ENCODE measurements at places on chromosomes 2 and 18. TPM values are rescaled to one million over a fixed set of nuclear protein-coding genes. Genes with fewer than 3 reads are reported as not detected.
A peak's percentile ranks its signal among the peaks of the same experiment; 100 is the strongest.

DNA sequence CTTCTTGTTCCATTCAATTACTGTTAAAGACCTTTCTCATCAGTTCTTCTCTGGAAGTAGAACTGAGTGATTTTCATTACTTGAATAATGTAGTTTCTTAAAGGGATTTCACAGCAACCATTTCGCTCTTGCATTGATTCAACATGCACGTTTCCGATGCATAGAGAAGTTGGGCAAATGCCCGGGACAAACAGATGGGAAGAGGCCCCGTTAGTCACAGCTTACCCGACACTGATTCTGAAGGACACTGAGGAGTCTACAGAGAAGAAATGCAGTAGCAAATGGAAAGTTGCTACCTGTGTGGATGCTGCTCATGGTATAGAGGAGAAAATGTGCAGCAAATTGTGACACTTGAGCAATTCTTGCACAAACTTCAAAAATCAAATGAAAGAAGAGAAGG, 32.3 kb upstream of the GCG start:
- H3K4me3 ChIP-seq = no peak overlapping the region
- no peaks in the 10 kb centered on the region for H3K4me1 ChIP-seq
- H3K27ac ChIP-seq = no peak overlapping the region
- no peaks in the 10 kb centered on the region for H3K36me3 ChIP-seq
- peaks cover 6% of the 10 kb centered on the region for H3K27me3 ChIP-seq

GRCh38 chr2:128282976-128283810, 35.5 kb downstream of the HS6ST1 start:
- H3K27ac ChIP-seq = peak overlapping the region; percentile 54
- no peaks in the 10 kb centered on the region for H3K27me3 ChIP-seq
- no peaks in the 10 kb centered on the region for H3K36me3 ChIP-seq
- H3K4me3 ChIP-seq = no peak overlapping the region

GRCh38 chr2:106704798-106705197, 181.2 kb downstream of the ST6GAL2 start:
- no peak overlapping the region for H3K4me3 ChIP-seq
- no peaks in the 10 kb centered on the region for H3K36me3 ChIP-seq

GRCh38 chr2:21646345-21646744, 522.6 kb downstream of the TDRD15 start:
- no peak for ATAC-seq
- H3K4me3 ChIP-seq = no peak overlapping the region
- H3K36me3 ChIP-seq = no peaks in the 10 kb centered on the region
- no peak overlapping the region for H3K27ac ChIP-seq
- H3K27me3 ChIP-seq = no peaks in the 10 kb centered on the region

GRCh38 chr18:79485788-79486355, 90.1 kb downstream of the NFATC1 start:
- no peaks in the 10 kb centered on the region for H3K27me3 ChIP-seq
- H3K4me1 ChIP-seq = no peaks in the 10 kb centered on the region
- no peak overlapping the region for H3K4me3 ChIP-seq
- no peak for ATAC-seq
- no peak overlapping the region for H3K27ac ChIP-seq

- H3K4me3 ChIP-seq = no peak overlapping the region
- H3K4me1 ChIP-seq = no peaks in the 10 kb centered on the region
- no peaks in the 10 kb centered on the region for H3K36me3 ChIP-seq
- H3K27me3 ChIP-seq = peaks cover 25% of the 10 kb centered on the region
Measured at GRCh38 chr2:109177635-109178034, 48.6 kb downstream of the SH3RF3 start.

DNA sequence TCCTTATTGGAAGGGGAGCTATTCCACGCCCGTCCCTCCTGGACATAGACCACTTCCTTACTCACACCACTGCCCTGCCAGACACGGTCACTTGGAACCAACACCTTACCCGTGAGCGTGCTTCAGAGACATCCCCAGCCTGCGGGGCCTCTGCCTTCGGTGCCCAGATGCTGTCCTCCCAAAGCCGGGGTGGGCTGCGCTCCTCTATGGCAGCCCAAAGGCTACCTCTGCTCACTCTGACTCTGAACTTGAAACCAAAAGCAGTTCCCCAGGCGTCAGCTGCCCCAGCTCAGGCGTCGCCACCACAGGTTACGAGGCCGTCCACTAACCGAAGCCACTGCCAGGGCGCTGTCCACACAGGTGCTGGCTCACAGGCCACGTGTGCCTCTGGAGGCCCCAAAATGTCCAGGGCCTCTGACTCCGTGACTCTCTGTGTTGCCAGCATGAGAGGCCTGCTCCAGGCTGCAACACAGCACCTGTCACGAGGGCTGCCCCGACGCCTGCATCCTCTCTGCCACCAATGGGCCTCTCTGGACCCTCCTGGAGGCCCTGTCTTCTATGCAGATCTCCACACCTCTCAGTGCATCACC, 23.8 kb downstream of the HDAC4 start:
- no peaks in the 10 kb centered on the region for H3K27me3 ChIP-seq
- H3K36me3 ChIP-seq = peaks cover 6% of the 10 kb centered on the region
- no peak for ATAC-seq
- peaks cover 23% of the 10 kb centered on the region for H3K4me1 ChIP-seq
- no peak overlapping the region for H3K4me3 ChIP-seq

GRCh38 chr2:145423809-145424208, 903.9 kb upstream of the ZEB2 start:
- H3K27me3 ChIP-seq = no peaks in the 10 kb centered on the region
- no peak for ATAC-seq
- H3K4me1 ChIP-seq = no peaks in the 10 kb centered on the region
- no peak overlapping the region for H3K27ac ChIP-seq
- no peaks in the 10 kb centered on the region for H3K36me3 ChIP-seq

- H3K4me1 ChIP-seq = peaks cover 21% of the 10 kb centered on the region
- H3K36me3 ChIP-seq = no peaks in the 10 kb centered on the region
- H3K4me3 ChIP-seq = peak overlapping the region; percentile 49
- ATAC-seq = peak; percentile 89
Measured at GRCh38 chr2:147182260-147182659, 662.6 kb upstream of the ACVR2A start.

DNA sequence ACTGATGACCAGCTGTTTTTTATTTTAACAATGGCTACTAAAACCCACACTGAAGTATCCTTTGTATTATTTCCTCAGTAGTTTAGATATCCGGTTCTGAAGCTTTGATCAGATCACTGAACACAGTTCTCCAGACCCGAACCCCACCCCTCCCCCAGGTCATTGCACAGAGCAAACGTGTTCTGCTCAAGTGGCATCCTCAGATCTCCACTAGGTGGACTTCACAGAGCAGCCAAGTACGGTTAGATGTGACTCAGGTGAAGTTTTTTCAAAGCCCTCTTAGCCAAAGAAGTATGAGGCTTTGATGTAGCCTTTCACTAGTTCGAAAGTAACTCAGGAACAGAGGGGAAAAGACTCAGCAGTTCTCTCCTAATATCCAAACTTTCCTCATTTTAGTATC, 142.7 kb upstream of the NRP2 start:
- no peak overlapping the region for H3K4me3 ChIP-seq
- H3K27ac ChIP-seq = no peak overlapping the region
- no peak for ATAC-seq
- H3K27me3 ChIP-seq = no peaks in the 10 kb centered on the region
- H3K4me1 ChIP-seq = no peaks in the 10 kb centered on the region
- H3K36me3 ChIP-seq = no peaks in the 10 kb centered on the region

GRCh38 chr2:25700221-25700660, 26.9 kb upstream of the DTNB start:
- peak; percentile 52 for ATAC-seq
- no peak overlapping the region for H3K4me3 ChIP-seq
- no peaks in the 10 kb centered on the region for H3K36me3 ChIP-seq
- no peaks in the 10 kb centered on the region for H3K27me3 ChIP-seq

GRCh38 chr2:233124421-233125080, 64.4 kb downstream of the INPP5D start:
- no peak overlapping the region for H3K27ac ChIP-seq
- no peaks in the 10 kb centered on the region for H3K27me3 ChIP-seq
- H3K4me3 ChIP-seq = no peak overlapping the region

DNA sequence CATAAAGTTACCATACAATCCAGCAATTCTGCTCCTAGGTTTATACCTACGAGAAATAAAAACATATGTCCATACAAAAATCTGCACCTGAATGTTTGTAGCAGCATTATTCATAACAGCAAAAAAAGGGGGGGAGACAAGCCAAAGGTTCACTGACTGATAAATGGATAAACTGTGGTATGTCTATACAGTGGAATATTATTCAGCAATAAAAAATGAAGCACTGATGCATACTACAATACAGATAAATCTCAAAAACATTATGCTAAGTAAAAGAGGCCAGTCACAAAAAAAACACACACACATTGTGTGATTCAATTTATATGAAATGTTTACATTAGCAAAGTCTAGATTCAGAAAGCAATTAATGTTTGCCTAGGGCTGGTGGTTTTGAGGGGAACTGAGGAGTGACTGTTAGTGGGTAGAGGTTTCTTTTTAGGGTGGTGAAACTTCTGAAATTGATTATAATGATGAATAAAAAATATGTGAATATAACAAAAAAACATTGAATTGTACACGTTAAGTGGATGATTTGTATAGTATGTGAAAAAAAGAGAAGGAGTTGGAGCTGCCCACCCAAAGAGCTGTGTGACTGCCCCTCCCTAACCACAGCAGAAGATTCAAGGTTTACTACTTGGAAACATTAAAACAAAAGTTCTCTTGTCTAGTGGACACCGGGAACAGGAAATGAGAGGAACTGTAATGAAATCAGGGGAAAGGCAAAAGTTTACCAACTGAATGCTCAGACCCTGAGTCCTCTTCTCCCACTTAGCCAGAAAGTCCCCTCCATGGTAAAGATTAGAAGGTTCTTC, 13.4 kb downstream of the COLEC12 start:
- no peaks in the 10 kb centered on the region for H3K36me3 ChIP-seq
- H3K27ac ChIP-seq = no peak overlapping the region
- no peak for ATAC-seq
- H3K4me3 ChIP-seq = no peak overlapping the region

DNA sequence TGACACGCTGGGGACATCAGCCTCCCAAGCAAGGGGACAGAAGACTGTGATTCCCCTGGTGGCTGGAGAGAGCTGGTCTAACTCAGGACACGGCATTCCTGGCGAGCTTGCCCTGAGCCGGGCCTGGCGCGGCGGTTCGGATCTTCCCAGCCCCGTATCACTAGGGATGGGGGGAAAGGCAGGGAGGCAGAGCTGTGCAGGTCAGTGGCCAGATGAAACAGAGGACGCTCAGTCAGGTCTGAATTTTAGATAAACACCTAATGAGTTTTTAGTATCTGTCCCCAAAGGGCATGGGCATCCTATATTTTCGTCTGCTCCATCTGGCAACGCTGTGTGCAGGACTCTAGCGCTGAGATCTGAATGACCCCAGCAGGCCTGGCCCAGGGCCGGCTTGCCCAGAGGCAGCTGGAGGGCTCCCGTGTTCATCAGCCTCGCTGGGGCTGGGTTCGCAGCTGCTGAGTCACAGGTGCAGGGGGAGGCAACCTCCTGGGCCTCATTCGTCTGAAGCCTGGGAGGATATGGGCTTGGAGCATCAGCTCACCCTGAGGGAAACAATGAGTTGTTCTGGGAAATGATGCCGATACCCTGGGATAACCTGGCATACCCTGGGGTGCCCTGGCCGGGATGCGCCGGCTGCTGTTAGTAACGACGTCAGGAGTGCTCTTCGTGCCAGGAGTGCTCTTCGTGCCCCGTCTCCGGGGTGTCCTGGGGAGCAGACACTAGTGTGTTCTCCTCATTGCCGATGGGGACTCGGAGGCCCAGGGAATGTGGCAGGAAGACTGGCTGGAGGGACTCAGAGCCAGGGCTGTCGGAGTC, 48.1 kb upstream of the HPCAL1 start:
- no peaks in the 10 kb centered on the region for H3K4me1 ChIP-seq
- no peak overlapping the region for H3K27ac ChIP-seq
- no peak for ATAC-seq
- H3K36me3 ChIP-seq = no peaks in the 10 kb centered on the region
- H3K4me3 ChIP-seq = no peak overlapping the region

DNA sequence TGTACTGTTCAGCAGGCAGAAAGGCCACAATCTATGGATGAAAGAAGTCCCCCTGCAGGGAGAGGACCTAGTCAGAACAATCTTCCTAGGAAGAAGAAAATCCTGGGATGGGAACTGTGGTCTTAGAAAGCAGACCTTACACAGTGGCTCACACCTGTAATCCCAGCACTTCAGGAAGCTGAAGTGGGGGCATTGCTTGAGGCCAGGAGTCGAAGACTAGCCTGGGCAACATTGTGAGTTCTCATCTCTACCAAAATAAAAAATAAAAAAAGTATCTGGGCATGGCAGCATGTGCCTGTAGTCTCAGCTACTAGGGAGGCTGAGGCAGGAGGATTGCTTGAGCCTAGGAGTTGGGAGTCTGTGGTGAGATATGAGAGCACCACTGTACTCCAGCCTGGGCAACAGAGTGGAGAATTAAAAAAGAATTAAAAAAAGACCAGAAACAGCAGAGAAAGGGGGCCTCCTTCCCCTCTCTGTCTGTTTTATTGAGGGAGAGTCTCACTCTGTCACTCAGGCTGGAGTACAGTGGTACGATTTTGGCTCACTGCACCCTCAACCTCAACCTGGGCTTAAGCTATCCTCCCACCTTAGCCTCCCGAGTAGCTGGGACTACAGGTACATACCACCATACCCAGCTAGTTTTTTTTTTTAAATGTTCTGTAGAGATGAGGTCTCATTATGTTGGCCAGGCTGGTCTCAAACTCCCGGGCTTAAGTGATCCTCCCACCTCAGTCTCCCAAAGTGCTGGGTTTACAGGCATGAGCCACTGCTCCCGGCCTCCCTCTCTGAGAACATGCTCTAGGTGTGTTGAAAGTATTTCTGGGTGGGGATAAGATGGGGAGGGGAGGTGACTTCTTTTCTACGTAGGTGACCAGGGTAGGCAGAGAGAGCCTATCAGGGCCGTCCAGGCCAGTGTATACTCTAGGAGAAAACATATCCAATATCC, 7.4 kb downstream of the RHOB start:
- no peak overlapping the region for H3K4me3 ChIP-seq
- H3K27me3 ChIP-seq = peaks cover 6% of the 10 kb centered on the region
- H3K36me3 ChIP-seq = no peaks in the 10 kb centered on the region

DNA sequence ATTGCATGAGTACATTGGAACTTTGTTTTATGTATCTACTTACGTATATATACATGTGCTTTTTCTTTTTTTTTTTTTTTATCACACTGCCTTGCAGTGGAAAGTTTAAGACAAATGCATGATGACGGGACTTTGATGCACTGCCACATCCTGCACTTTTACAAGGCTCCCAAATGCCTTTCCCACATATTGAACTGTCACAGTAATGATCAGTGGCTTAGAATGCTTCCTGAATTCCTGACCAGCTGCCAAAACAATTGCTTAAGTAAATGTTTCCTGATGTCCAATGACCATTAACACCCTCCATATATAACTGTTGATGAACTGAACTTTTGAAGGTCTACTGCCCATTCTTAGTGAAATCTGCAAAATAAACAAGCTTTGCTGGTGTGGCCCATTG, 60.2 kb downstream of the LYPD6B start:
- H3K4me1 ChIP-seq = no peaks in the 10 kb centered on the region
- H3K36me3 ChIP-seq = no peaks in the 10 kb centered on the region
- peaks cover 12% of the 10 kb centered on the region for H3K27me3 ChIP-seq
- ATAC-seq = no peak
- H3K4me3 ChIP-seq = no peak overlapping the region
- H3K27ac ChIP-seq = no peak overlapping the region

The TSPYL6 gene
- total RNA-seq = not detected

The MYO3B gene
- total RNA-seq = 0.26 TPM

The IL1F10 gene
- not detected for total RNA-seq

The DYNC2LI1 gene
- 8.1 TPM for total RNA-seq

The PPP1R7 gene
- total RNA-seq = 81.9 TPM

The NCKAP5 gene
- not detected for total RNA-seq

The SLC20A1 gene
- total RNA-seq = 124 TPM

The CTLA4 gene
- 282 TPM for total RNA-seq

The PPP1R1C gene
- not detected for total RNA-seq

The AGXT gene
- total RNA-seq = not detected

The TMEM200C gene
- total RNA-seq = not detected

The FOXI3 gene
- total RNA-seq = not detected

The IL1R2 gene
- total RNA-seq = 97.6 TPM

The MYO7B gene
- total RNA-seq = 0.16 TPM

Data from activated T-helper 17 cell treated with anti-CD3 and anti-CD28 coated beads, Interleukin-2, amount 50 U/mL, for 72 hours (primary cell).